ENCODE measurements at places on chromosomes 16 and 17. TPM values are rescaled to one million over a fixed set of nuclear protein-coding genes. Genes with fewer than 3 reads are reported as not detected.

GRCh38 chr17:74601944-74602572 is 10.0 kb upstream of the CD300LD start:
- DNase-seq = no peak

DNA sequence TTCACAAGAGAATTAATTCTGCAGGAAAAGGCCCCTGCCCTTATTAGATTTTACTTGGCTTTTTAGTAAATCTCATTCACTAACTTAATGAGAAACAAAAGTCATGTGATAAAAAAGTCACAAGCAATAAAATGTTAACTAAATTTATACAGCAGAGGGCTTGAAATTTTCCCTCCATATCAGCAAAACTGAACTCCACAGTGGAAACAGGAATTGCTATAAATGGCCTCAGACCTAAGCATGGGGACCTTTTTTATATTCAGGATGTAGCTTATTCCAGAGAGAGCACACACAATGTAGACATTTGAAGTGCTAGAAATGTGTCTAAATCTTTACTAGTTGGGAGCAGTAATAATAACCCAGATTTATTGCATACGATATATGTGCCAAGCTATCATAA is 291.5 kb downstream of the C16orf95 start:
- no peak for DNase-seq

DNA sequence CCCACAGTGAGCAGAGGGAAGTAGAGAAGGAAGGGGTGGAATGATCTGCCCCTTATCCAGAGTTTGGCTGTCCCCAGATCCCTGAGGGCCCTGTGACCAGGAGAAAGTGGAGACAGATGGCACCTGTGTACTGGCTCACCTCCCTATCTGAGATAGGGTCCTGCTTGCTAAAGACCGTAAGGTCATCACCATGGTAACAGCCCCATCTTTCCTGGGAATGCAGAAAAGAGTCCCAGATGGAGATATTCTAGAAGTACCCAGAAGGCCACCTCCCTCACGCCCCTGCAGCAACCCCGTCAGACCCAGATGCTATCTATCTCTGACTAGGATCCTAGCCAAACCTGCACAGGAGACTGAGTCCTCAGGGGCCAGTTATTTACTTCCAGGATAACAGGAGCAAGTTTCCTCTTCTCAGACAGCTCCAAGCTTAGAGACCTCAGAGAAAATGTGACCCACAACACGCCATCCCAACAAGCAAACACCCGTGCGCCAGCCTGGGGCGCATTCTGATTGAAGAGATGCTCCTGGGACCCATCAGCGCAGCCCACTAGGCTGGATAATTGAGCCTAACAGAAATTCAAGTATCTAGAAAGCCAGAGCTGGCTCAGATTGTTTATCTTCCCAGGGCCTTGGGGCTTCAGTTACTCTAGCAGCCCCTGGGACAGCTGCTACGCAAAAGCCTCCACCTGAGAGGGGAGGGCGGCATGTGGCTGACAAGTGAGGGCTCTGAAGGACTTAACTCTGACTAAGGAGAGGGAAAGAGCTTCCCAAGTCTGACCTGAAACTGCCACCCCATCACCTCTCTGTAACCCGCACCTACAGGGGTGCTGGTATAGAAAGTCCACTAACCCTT is 1.9 kb downstream of the ORMDL3 start:
- no peak for DNase-seq

- no peak for DNase-seq
Observed at GRCh38 chr17:6691546-6691945, 21.6 kb downstream of the SLC13A5 start.

DNA sequence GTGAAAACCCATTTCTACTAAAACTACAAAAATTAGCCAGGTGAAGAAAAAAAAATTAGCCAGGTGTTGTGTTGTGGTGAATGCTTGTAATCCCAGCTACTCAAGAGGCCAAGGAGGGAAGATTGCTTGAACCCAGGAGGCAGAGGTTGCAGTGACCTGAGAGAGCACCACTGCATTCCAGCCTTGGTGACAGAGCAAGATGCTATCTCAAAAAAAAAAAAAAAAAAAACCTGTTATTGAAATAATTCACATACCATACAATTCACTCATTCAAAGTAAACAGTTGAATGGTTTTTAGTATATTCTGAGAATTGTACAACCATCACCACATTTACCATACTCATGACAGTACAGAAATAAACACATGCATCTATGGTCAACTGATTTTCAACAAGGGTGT is 31.0 kb downstream of the ZNRF1 start:
- no peak for DNase-seq

GRCh38 chr16:68590201-68590994 is 51.3 kb downstream of the ZFP90 start:
- DNase-seq = peak; percentile 68

DNA sequence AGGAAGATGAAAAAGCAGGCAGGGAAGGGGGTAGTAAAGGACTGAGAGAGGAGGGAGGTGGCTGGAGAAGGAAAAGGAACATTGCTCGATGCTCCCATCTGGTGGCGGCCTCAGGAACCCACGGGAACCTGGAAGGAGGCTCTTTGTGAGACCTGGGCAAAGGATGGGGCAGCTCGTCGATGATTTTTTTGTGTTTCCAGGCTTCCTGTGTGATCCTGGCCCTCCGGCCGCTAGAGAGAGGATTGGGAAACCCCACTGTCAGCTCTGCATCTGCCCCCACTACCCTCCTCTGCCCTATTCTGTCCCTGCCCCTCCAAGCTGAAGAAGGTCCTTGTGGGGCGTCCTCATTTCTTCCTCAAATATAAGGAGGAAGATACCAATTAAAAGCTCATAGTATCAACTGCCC is 6.6 kb downstream of the WFIKKN2 start:
- DNase-seq = peak; percentile 78

DNA sequence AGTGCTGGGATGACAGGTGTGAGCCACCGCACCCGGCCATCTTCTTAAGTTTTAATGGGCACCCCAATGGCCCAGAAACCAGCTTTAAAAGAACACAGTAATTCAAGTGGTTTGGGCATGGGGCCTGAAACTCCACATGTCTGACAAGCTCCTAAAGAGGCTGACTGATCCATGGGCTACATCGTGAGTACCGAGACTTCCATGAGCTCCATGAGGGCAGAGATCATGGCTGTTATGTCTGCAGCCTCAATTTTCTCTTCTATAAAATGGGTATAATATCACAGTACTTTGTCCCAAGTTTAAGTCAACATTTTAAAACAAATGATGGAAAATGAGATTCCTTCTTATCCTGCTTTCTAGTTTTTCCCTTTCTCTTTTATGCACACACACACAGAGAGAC is 397.6 kb upstream of the MAF start:
- no peak for DNase-seq

- no peak for DNase-seq
Observed at GRCh38 chr17:75096082-75096625, 8.4 kb downstream of the SLC16A5 start.

KCNJ16 gene
- 24.4 TPM for total RNA-seq

KRT31 gene
- total RNA-seq = 2.1 TPM

SLC22A31 gene
- total RNA-seq = not detected

KAT2A gene
- 81.5 TPM for total RNA-seq

CD79B gene
- total RNA-seq = not detected

DNASE1L2 gene
- 12.9 TPM for total RNA-seq

OR2C1 gene
- 1.2 TPM for total RNA-seq
